Activated B cell treated with CpG ODN at 0.5 μM for 24 hours (primary cell): ENCODE measurements at places on chromosomes 3 and 15.

- H3K4me1 ChIP-seq: no peaks in the 10 kb centered on the region
- no peak for DNase-seq
- H3K27me3 ChIP-seq: peaks cover 10% of the 10 kb centered on the region
- H3K27ac ChIP-seq: no peak overlapping the region
- no peaks in the 10 kb centered on the region for H3K36me3 ChIP-seq
- no peak overlapping the region for H3K4me3 ChIP-seq
Measured at GRCh38 chr3:130627143-130627855, 110.3 kb downstream of the COL6A6 start.

- no peaks in the 10 kb centered on the region for H3K36me3 ChIP-seq
- no peak for DNase-seq
- H3K4me1 ChIP-seq: no peaks in the 10 kb centered on the region
Measured at GRCh38 chr3:116165135-116165534, 280.2 kb downstream of the LSAMP start.

DNA sequence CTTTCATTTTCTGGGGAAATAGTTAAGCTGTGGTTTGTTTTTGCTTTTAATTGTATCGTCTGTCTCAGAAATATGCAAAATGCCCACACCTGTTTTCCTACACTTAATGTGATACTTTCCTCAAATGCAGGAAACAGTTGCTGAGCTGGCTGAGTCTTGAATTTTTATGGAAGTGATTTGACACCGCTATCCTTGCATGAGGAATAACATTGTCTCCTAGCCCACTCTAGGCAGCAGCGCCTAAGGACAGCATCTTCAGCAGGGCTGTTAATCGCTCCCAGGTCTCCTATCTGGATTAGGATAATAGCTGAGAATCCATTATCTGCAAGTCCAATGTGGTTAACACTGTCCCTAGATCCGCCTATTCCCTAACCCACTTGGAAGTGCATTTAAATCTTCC lies 132.6 kb upstream of the NR2E3 start:
- H3K4me1 ChIP-seq: no peaks in the 10 kb centered on the region
- H3K36me3 ChIP-seq: no peaks in the 10 kb centered on the region
- H3K27me3 ChIP-seq: peaks cover 9% of the 10 kb centered on the region

DNA sequence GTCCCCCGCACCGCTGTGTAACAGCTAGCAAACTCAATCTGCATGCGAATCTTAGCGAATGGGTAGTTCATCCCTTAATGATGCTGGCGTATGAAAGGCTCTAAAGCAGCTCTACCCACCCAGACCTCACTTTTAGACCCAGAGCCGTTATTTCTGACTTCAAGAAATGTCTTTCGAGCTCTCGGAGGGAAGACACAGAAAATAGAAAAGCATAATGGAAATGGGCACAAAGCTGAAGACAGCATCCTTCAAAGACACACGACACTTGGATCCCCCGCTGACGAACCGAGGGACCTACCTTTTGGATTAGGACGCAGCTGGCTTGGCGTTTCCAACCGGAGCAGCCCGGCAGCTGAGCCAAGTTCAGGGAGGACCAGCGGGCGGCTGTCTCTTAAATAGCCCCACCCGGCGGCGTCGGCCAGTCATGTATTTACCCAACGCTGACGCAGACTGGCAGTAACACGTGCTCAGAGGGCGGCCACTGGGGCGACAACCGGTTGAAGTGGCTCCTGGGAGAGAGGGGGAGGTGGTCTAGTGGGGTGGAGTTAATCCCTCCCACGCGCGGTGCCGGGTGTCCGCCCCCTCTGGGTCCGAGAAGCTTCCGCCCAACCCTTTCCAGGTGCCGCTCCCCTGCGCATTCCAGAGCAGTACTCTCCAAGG lies 1.5 kb downstream of the CCK start:
- peaks cover 65% of the 10 kb centered on the region for H3K27me3 ChIP-seq
- H3K36me3 ChIP-seq: no peaks in the 10 kb centered on the region
- DNase-seq: no peak
- H3K4me1 ChIP-seq: peaks cover 10% of the 10 kb centered on the region
- H3K4me3 ChIP-seq: no peak overlapping the region

DNA sequence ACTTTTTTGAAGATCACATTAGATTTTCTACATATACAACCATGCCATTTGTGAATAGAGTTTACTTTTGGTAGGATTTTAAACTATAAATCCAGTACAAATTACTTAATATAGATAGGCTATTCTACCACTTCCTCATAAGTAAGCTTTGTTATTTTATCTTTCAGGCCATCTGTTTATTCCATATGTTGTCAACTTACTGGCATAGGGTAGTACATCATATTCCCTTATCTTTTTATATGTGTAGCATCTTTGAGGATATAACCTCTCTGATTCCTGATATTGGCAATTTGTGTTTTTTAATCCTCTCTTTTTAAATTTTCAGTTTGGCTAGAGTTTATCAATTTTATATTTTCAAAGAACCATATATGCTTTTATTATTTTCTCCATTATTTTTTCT lies 515.4 kb downstream of the DIPK2A start:
- H3K27me3 ChIP-seq: peaks cover 7% of the 10 kb centered on the region
- DNase-seq: no peak

DNA sequence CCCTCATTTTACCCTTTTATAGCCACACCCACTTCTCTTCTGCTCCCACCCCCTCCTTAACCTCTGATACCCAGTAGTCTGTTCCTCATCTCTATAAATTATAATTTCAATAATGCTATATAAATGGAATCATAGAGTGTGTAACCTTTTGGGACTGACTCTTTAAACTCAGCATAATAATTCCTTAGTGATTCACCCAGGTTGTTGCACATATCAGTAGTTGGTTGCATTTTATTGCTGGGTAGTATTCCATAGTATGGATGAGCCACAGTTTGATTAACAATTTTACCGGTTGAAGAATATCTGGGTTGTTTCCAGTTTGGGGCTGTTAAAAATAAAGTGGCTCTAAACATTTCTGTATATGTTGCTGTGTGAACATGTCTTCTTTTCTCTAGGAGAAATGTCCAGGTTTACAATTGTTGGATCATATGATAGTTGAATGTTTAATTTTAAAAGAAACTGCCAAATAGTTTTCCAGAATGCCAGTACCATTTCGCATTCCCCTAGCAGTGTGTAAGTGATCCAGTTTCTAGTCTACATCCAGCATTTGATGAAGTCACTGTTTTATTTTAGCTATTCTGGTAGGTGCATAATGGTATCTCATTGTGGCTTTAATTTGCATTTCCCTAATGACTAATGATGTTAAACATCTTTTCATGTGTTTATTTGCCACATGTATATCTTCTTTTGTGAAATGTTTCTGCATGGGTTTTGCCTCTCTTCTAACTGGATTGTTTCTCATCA lies 68.5 kb downstream of the VPS8 start:
- H3K4me1 ChIP-seq: peaks cover 10% of the 10 kb centered on the region
- DNase-seq: no peak
- H3K27me3 ChIP-seq: no peaks in the 10 kb centered on the region

DNA sequence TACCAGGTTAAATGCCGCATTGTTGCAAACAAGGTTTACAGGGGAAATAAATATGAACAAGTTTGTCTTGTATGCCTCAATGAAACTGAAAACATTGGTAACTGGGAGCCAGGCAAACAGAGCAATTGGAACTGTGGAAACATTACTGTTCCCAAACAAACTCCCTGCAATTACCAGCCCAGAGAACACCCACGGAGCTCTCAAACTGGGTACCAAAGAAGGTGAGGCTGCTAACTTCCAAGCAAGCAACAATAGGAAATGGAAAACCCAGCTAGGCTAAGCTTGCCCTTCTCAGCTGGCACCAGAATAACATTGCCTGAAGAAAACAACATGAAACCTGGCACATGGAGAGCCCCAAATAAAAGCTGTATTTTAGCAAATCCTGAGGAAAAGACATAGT lies 218.9 kb upstream of the THRB start:
- no peak overlapping the region for H3K27ac ChIP-seq
- H3K4me1 ChIP-seq: no peaks in the 10 kb centered on the region
- no peaks in the 10 kb centered on the region for H3K36me3 ChIP-seq
- no peaks in the 10 kb centered on the region for H3K27me3 ChIP-seq
